Right lobe of liver (tissue), 6 donors: ENCODE measurements at places on chromosomes 5 and 9. TPM values are rescaled to one million over a fixed set of nuclear protein-coding genes. Genes with fewer than 3 reads are reported as not detected.

DNA sequence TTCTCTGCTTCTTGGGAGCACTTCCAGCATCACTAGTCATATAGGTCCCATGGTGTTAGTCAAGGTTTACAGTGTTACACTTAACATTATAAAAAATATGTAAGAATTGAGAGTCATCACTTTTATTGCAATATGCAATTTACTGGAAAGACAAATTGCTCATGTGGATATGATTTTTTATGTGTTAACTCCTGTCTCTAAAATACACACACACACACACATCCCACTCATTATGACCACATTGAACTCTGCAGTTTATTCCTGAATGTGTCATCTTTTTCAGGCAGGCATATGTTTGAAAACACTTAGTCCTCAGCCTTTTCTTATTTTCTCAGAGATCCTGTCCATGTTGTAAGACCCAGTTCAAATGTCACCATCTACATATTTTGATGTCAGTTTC, 148.5 kb upstream of the MRPS30 start:
- H3K4me1 ChIP-seq: no peaks in the 10 kb centered on the region
- no peak overlapping the region for H3K27ac ChIP-seq
- no peak for DNase-seq

DNA sequence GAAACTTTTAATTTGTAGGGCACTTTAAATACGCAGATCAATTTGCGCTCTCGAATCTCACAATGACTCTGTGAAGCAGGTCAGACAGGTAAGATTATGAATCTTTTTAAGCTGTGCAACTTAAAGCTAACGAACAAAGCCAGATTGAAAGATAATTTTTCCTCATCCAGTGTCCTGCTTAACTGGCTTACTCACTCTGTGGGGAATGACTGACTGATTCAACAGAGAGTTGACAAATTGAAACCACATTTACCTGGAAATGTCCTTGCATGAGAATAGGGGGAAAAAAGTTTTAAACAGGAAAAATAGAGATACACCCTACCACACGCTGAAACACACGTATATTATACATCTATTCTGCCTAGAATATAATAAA, 187.9 kb downstream of the MAN2A1 start:
- H3K4me1 ChIP-seq: no peaks in the 10 kb centered on the region
- no peak overlapping the region for H3K27ac ChIP-seq
- DNase-seq: no peak
- H3K4me3 ChIP-seq: no peak overlapping the region
- H3K27me3 ChIP-seq: no peaks in the 10 kb centered on the region
- H3K36me3 ChIP-seq: no peaks in the 10 kb centered on the region

Gene SLC12A7
- 52.4 TPM for total RNA-seq

Gene CDH12
- total RNA-seq: 1.0 TPM

Gene ABLIM3
- total RNA-seq: 128 TPM

Gene WDR38
- not detected for total RNA-seq

Gene SPINK13
- not detected for total RNA-seq

Gene SLC4A9
- total RNA-seq: not detected

GRCh38 chr5:90994796-90995195, 388.3 kb downstream of the ARRDC3 start:
- H3K27ac ChIP-seq: no peak overlapping the region
- no peaks in the 10 kb centered on the region for H3K4me1 ChIP-seq
- no peak overlapping the region for H3K4me3 ChIP-seq

- DNase-seq: no peak
- H3K27ac ChIP-seq: no peak overlapping the region
- H3K4me1 ChIP-seq: no peaks in the 10 kb centered on the region
- H3K36me3 ChIP-seq: no peaks in the 10 kb centered on the region
- no peak overlapping the region for H3K4me3 ChIP-seq
- no peaks in the 10 kb centered on the region for H3K27me3 ChIP-seq
Measured at GRCh38 chr5:62340392-62340791, 34.4 kb downstream of the KIF2A start.

GRCh38 chr5:170228762-170229435, 3.9 kb upstream of the C5orf58 start:
- no peak for DNase-seq
- H3K36me3 ChIP-seq: no peaks in the 10 kb centered on the region
- H3K27me3 ChIP-seq: no peaks in the 10 kb centered on the region
- H3K27ac ChIP-seq: no peak overlapping the region
- H3K4me3 ChIP-seq: no peak overlapping the region

- DNase-seq: no peak
- no peaks in the 10 kb centered on the region for H3K27me3 ChIP-seq
- H3K36me3 ChIP-seq: peaks cover 2% of the 10 kb centered on the region
Measured at GRCh38 chr9:128913048-128913900, 7.5 kb upstream of the PHYHD1 start.

DNA sequence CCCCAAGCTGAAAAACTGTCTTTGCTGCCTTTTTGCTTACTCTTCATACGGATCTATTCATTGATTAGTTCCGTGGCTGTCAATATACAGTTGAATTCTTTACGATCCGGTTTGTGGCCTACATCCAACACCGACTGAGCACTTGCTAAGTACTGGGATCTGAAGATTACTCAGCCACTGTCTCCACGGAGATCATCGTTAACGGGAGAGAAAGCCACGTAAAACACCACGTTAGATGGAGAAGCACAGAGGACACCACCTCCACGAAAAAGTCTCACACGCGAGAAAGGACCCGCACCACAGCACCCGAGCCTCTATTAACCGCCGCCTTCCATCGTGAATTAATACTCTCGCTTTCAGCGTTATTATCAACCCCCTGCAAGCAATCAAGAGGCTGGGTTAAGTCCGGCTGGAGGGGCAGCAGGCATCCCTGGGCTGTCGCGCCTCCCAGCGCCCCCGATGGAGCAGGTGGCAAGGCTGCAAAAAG, 650 bp downstream of the ELP1 start:
- H3K27ac ChIP-seq: peak overlapping the region; percentile 91
- DNase-seq: no peak
- H3K27me3 ChIP-seq: no peaks in the 10 kb centered on the region
- H3K36me3 ChIP-seq: peaks cover 21% of the 10 kb centered on the region
- H3K4me3 ChIP-seq: peak overlapping the region; percentile 95
